Ammon's horn (tissue), 1 donor: ENCODE measurements at places on chromosomes 5 and 9.

DNA sequence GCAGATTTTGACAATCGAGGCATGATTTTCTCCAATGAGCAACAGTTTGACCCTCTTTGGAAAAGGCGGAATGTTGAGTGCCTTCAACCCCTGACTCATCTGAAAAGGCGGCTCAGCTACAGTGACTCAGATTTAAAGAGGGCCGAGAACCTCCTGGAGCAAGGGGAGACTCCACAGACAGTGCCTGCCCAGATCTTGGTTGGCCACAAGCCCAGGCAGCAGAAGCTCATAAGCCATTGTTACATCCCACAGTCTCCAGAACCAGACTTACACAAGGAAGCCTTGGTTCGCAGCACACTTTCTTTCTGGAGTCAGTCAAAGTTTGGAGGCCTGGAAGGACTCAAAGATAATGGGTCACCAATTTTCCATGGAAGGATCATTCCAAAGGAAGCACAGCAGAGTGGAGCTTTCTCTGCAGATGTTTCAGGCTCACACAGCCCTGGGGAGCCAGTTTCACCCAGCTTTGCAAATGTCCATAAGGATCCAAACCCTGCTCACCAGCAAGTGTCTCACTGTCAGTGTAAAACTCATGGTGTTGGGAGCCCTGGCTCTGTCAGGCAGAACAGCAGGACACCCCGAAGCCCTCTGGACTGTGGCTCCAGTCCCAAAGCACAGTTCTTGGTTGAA lies 13.6 kb downstream of the PTPDC1 start:
- DNase-seq: no peak

DNA sequence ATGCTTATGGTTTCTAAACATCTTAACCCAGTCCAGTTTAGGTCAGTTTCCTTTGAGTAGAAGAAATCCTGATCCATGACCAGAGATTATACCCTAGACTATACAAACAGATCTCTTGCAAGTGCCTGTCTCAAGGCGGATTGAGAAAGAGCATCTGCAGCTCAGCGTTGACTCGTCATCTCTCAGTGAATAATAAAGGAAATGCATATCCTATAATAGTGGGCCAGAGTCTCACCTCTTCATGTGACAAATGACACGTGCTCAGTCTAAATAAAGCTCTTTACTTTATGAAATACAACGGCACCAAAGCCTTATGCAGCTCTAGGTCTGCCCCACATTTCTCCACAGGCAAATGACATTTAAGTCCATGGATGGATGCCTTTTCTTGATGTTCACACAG lies 179.4 kb upstream of the NR3C1 start:
- no peak for DNase-seq

- no peak for DNase-seq
Observed at GRCh38 chr5:58315794-58316193, 144.1 kb downstream of the PLK2 start.

GRCh38 chr9:128621730-128622455 lies 34.8 kb downstream of the DYNC2I2 start:
- no peak for DNase-seq

DNA sequence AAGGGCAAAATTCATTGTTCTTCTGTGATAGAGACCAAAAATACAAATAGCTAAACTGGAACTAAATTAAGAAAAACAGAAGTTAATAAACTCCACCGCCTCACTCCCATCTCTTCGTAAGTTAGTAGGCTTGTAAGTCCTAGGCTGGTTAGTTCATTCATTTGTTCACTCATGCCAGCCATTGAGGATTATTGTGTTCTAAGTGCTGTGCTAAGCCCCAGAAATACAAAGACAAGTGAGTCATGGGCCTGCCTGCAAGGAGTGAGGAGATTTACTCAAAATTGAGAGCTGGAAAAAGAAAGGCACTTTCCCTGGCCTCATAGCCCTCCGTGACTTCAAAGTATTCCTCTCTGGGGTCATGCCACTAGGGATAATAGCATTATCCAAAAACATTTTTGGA lies 8.5 kb downstream of the DOCK8 start:
- no peak for DNase-seq

DNA sequence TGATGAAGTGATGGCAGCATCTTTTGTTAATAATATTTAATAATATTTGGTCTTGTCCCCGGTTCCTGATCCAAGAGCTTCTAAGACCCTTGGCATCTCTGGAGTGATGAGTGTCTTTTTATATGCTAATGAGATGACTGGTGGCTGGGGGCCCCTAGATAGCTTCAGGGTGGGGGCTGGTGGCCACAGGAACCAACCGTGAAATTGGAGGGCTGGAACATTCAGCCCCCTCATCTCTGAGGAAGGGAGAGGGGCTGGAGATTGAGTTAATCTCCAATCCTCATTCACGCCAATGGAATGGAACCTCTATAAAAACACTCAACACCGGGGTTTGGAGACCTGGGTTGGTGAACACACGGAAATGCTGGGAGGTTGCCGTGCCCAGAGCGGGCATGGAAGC lies 78.2 kb upstream of the RAPGEF1 start:
- no peak for DNase-seq

DNA sequence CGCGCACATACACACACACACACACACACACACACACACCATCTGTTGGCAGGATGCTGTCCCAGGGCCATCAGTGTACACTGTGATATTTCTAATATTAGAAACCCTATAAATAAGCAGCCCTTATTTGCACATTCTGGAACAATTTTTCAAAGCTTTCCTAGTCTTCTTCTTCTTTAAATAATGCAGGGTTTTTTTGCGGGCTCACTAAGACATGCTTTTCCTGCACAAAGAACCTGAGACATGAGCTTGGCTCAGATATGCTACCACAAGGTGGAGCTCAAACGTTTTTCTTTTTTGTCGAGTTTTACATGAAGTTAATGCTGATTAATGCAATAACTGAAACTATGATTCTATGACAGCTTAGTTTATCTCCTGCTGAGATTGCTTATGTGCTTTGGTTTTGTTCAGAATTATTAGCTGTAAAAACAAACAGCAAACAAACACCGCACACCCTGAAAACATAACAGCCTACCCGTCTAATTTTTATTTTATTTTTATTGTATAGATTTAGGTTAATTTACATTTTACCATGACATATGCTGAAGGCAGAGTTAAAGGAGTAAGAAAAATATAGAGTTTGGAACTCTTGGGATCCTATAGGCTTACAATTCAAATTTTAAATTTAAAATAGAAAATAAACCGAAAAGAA lies 95.8 kb downstream of the ALDH1A1 start:
- peak; percentile 72 for DNase-seq

GRCh38 chr5:28329176-28329575 lies 1290.8 kb upstream of the CDH9 start:
- DNase-seq: no peak

- DNase-seq: no peak
Observed at GRCh38 chr9:135519179-135519971, 1.9 kb upstream of the LCN1 start.

DNA sequence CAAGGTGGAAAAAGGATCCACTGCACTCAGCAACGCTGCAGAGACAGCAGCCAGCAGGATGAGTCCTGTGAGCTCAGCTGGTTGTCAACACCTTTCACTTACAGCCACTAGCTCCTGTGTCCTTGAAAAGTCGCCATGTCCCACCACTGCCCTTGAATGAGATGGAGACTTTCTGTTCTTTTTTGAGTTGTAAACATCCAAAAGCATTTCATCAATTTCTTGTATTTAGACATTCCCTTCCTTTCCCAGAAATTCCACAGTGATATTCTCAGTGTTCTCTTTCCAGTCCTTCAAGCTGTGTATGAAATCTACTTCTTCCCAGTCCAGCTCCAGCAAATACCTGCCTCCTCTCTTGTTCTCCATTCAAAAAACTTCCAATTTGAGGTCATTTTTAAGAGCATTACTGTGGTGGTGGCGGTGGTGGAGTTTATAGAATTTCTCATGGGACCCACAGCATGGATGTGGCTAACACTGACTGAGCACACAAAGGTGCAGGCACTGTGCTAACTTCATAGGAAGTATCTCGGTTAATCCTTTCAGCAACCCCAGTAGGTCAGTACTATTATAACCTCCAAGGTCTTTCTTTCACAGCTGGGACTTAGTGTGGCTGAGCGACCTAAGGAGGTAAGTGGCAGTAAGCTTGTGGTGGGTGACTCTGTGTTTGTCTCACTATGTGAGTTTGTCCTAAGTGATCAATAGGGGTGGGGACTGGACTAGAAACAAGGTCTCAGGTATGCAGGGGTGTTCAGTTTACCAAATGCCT lies 15.0 kb upstream of the GPX3 start:
- no peak for DNase-seq

DNA sequence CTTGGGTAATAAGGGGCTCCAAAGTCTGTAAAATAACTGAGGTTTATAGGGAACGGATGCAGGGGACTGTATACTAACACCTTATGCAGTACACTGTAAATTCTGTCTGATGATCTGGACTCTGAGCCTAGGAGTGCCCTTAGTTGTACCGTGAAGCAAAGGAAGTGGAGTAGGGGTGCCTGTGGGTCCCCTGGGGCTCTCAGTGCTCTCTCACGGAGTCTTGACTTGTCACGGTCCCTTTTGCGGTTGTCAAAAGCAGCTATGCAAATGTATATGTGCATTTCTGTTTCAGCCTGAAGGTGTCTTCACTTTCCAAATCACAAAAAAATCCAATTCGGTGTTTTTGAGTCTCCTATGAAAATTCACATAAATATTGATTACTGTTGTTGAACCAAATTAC lies 17.8 kb downstream of the DMRT1 start:
- DNase-seq: no peak

GRCh38 chr9:35822926-35823325 lies 5.6 kb downstream of the FAM221B start:
- no peak for DNase-seq

- DNase-seq: no peak
Observed at GRCh38 chr5:95530416-95530815, 24.4 kb downstream of the SKIC3 start.

- DNase-seq: no peak
Observed at GRCh38 chr5:3401635-3402034, 194.0 kb upstream of the IRX1 start.

GRCh38 chr5:147340941-147341340 lies 106.1 kb downstream of the STK32A start:
- DNase-seq: no peak

- peak; percentile 87 for DNase-seq
Observed at GRCh38 chr9:121992571-121993212, 100.4 kb downstream of the TTLL11 start.

DNA sequence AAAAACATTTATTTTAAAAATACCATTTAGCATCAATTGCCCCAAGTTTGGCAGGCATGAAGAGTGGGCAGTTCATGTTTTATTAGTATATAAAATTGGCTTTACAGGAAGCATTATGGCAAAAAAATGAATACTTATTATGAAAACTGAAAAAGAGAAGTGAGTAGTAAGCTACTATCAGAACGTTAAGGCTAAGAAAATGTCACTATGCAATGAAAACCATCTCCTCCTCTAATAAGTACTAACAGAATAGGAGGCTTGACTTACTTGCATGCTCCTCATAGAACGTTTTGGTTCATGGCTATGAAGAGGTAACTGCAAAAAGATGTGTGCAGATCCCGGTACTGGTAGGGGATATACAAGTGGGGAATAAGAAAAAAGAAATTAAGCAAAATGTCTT lies 23.6 kb downstream of the TICAM2 start:
- DNase-seq: no peak

DNA sequence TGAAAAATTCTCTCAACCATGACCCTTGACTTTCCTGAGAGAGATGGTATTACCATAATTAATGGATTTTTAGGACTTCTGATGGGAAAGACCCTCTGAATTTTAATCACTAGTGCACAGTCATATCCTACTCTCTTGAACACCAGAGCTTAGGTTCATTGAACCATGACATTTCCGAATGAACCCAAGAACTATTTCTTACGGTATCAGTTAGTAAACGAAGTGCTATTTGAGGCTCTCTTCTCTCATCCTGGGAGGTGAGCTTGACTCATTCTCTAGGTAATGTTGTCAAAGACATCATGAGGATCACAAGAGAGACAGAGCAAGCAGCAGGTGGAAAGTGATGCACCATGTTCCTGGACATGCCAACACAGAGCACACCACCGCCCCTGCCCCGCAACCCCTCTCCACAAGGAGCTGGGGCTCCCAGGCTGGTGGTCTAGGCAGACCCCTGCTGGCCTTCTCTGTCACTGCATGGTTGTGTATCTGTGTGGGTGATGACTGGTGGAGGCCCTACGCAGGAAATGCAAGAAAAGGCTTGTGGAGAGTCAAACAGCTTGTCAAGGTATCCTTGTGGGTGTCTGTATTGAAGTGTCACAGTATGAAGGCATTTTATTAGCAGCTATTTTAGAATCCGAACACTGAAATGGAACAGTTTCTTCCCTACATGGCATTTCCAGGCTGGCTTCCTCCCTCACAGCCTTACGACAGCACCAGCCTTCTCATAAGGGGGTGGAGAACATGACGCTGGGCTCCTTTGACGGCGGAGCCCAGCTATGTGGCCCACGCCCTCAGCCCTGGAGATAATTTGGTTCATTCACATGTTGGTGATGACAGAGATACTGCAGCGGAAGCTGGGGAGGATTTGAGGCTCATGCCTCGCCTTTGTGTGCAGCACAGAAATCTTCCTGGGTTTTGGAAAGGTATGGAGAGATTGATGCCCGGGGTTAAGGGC lies 297.6 kb downstream of the NTRK2 start:
- DNase-seq: peak; percentile 82

GRCh38 chr9:10000669-10001068 lies 612.1 kb downstream of the PTPRD start:
- no peak for DNase-seq

GRCh38 chr5:160646033-160646432 lies 206.0 kb downstream of the ATP10B start:
- no peak for DNase-seq

- DNase-seq: no peak
Observed at GRCh38 chr5:14528926-14529325, 52.7 kb upstream of the OTULINL start.

- DNase-seq: no peak
Observed at GRCh38 chr5:110687485-110687884, 39.0 kb downstream of the TMEM232 start.

- no peak for DNase-seq
Observed at GRCh38 chr5:151141535-151141934, 16.0 kb downstream of the ANXA6 start.

DNA sequence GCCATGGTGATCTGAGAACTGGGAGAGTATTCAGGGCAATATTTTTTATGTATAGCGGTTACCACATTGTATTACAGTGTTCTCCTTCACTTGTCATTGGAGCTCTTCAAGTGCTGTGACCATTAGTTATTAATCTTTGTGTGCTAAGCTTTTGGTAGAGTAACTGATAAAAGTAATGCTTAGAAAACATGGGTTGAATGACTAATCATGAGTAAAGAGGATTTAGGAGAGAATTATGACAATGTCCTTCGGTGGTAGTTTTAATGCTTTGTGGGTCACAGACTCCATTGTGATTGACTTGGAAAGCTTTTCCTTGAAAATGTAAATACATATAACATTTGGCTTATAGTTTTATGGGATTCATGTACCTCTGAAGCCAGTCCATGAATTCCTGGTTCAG lies 21.4 kb downstream of the TGFBR1 start:
- DNase-seq: no peak

- DNase-seq: no peak
Observed at GRCh38 chr9:36317766-36318165, 59.5 kb upstream of the GNE start.

DNA sequence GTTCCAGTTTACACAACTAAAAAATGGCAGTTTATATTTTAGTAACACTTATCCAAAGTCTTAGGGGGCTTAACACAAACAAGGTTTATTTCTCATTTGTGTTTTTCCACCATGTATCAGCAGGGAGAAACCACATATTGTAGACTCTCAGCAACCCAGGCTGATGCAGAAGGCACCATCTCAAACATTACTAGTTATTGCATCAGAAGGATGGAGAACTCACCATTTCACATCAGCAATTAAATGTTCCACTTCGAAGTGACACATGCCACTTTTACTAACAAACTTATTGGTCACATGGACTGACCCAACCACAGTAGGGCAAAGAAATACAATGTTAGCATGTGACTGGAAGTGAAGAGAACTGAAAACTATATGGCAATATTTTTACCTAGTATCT lies 22.5 kb upstream of the SMC2 start:
- no peak for DNase-seq
